Left renal pelvis (tissue), 4 donors: ENCODE measurements at places on chromosomes 12 and 14. TPM values are rescaled to one million over a fixed set of nuclear protein-coding genes. Genes with fewer than 3 reads are reported as not detected.

GRCh38 chr14:75559045-75559444 lies 19.4 kb upstream of the FLVCR2 start:
- DNase-seq: no peak

The LRP1 gene
- polyA plus RNA-seq: 79.3 TPM

The KRT71 gene
- not detected for polyA plus RNA-seq

DNA sequence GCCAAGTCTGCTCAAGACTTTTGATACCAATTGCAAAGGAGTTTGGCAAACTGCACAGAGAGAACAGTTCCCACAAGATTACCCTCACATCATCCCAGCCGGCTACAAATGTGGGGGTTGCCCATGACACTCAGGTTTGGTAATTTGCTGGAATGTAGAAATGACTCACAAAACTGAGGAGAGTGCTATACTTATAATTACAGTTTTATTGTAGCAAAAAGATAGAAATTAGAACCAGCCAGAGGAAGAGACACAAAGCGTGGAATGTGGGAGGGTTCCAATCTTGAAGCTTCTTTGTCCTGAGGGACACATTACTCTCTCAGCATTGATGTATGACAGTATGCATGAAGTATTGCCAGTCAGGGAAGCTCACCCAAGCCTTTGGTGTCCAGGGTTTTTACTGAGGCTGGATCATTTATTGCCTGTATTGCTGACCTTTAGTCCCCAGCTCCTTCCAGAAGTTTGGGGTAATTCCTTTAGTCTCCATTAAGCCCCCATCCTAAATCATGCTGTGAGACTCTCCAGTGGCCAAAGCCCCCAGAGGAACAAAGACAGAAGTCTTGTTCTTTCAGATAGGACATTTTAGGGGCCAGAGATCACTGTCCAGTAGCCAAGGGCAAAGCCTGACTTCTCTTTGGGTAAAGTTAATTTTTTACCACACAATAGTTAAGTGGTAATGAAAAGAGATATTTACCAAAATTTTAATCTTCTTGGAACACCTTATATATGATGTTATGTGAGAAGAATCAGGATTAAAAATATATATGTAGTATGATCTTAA lies 9.9 kb downstream of the TBK1 start:
- no peak for DNase-seq
